Stimulated activated CD8-positive, alpha-beta memory T cell treated with anti-CD3 and anti-CD28 coated beads, Interleukin-7, amount 100 ng/mL, for 48 hours (primary cell): ENCODE measurements at places on chromosomes 16 and 17.

- DNase-seq, result no peak
Measured at GRCh38 chr16:81624760-81625543, 154.1 kb upstream of the PLCG2 start.

DNA sequence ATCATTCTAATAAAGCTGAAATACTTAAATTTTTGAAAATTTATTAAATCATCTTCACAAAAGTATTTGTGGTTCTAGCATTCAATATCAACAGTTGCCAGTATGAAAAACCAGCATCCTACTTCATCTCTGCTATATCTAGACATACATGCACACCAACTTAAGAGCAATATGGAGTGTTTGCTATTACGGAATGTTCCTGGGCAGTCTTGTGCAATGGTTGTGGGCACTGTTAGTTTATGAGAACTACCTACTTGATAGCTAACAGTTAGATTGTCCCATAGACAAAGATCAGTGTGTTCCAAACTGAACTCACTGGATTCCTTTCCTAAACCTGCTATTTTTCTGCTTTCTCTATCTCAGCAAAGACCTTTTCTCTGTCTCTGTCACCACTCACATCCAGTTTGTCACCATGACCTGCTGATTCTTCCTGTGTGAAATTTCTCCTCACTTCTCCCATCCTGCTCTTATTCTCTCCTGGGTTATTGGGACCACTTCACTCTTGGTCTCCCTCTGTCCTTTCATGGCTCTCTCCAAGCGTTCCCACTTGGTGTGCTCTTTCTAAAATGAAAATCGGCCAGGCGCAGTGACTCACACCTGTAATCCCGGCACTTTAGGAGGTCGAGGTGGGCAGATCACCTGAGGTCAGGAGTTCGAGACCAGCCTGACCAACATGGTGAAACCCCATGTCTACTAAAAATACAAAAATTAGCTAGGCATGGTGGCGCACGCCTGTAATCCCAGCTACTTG, 27.7 kb downstream of the CNTROB start:
- no peak for DNase-seq

- DNase-seq, result no peak
Measured at GRCh38 chr17:70187383-70187782, 18.1 kb downstream of the KCNJ2 start.

- no peak for DNase-seq
Measured at GRCh38 chr17:31320791-31321190, 631 bp downstream of the EVI2A start.

- DNase-seq, result no peak
Measured at GRCh38 chr16:73750639-73751038, 546.0 kb upstream of the PSMD7 start.

- no peak for DNase-seq
Measured at GRCh38 chr16:88784856-88785105, 239 bp downstream of the PIEZO1 start.

DNA sequence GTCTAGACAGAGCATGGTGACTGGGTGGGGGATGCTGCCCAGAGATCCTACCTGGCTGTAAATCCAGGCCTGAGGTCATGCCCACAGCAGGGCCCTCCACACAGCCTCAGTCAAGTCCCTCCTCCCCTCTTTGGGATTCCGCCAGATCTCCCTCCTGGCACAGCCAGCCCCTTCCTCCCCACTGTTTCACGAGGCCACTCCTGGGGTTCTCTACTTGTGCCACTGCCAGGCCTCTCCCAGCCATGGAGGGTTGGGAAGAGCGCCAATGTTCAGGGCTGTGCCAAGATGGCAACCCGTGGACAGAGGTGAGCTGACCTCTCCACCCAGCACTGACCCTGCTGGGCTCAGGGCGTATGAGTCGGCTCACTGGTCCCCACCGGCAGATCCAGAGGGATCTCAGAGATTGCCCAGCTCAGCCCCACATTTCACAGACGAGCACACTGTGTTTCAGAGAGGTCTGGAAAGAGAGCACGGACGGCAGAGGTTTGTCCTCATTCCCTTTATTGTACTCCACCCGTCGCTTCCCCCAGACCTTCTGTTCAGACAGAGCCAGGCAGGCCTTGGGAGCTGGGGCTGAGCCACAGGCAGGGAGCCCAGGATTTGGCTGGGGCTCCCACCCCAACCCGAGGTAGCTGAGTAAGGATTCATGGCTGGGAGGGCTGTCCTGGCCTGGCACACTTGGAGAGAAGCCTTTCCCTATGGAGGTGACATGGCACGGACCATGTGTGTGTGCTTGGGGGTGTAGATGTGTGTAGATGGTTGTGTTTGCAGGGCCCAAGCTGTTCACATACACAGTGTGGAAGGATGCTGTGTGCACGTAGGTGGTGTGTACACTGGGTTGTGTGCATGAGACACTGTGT, 3.5 kb upstream of the CAMKK1 start:
- no peak for DNase-seq

GRCh38 chr17:66373944-66374817, 71.8 kb downstream of the PRKCA start:
- DNase-seq, result peak; percentile 33

DNA sequence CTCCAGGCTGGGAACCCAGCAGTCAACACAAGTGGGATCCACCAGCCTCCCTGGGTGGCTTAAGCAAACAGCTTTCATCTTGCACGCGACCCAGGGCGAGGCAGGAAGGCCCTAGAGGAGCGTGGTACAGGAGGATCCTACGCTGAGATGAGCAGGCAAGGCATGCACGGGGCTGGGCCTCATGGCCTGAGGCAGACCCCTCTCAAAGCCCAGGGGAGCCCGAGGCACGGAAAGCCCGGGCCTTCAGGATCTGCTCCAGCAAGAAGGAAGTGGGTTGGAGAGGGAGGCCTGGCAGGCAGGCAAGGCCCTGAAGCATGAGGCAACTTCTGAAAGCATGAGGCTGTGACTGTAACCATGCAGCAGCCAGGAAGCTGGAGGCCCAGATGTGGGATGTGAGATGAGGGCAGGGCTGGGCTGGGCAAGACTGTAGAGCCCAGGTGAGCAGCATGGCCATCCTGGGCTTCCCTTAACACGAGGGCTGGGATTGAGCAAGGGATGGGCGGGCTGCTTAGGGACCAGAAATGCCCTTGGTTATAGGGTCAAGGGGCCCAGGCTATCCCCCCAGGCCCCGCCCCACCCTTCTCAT, 338.7 kb downstream of the C16orf95 start:
- DNase-seq, result no peak

- no peak for DNase-seq
Measured at GRCh38 chr16:25922438-25922837, 230.7 kb downstream of the HS3ST4 start.

- DNase-seq, result no peak
Measured at GRCh38 chr17:20008242-20009051, 712 bp upstream of the SPECC1 start.

GRCh38 chr17:72968798-72969197, 123.7 kb downstream of the SLC39A11 start:
- no peak for DNase-seq

GRCh38 chr17:4506892-4507291, 8.2 kb downstream of the SPNS2 start:
- no peak for DNase-seq

DNA sequence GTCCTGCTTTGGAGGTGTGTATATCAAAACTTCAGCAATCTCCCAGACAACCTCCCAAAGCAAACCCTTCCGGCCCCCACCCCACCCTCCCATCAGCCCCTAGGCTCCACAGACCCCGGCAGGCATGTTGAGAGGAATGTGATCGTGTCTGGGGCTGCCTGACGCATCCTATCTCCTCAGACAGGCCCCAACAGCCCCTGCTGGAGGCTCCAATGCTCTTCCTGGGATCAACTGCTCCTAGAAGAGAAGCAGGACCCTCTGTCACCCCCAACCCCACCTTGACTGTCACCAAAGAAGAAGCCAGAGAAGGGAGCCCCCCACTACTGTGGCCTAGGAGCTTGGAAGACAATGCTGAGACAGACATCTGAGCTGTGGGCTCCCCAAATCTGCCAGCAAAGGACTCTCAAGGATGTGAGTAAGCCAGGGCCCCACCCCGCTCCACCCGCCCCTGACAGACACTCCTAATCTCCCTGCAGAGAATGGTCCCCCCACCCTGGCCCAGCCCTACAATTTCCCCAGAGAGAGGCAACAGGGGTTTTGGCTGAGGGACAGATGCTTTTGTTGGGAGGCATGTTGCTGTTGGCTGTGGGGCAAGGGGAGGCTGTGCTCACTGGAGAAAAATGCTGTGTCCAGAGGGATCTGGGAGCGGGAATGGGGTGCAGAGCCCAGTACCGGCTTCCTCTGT, 1.6 kb upstream of the KRT14 start:
- DNase-seq, result no peak

GRCh38 chr17:75265614-75266315, 4.1 kb downstream of the MRPS7 start:
- DNase-seq, result no peak

GRCh38 chr16:86405319-86405718, 105.0 kb upstream of the FOXF1 start:
- DNase-seq, result no peak

GRCh38 chr17:63838631-63839171, 3.8 kb downstream of the SMARCD2 start:
- no peak for DNase-seq

DNA sequence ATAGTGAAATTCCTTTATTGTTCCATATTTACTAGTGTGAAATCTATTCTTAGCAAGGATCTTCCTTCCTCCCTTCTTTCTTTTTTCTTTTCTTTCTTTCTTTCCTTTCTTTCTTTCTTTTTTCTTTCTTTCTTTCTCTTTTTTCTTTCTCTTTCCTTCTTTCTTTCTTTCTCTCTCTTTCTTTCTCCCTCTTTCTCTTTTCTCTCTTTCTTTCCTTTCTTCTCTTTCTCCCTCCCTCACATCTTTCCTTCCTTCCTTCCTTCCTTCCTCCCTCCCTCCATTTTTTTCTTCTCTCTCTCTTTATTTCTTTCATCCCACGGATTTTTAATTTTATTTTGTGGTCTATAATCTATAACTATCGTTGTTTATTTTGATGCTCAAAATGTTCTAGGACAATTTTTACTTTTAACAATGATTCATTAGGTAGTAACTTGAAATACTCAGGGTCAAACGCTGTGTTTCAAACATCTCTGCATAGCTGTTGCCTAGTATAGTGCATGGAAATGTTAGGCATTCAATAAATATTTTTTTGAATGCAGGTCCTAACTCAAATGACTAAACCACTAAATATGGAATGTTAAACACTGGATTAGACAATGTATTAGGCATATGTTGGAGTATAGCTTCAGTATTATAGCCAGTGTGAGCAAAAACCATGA, 178.3 kb downstream of the MAP2K6 start:
- no peak for DNase-seq

- no peak for DNase-seq
Measured at GRCh38 chr17:76102944-76103273, 678 bp downstream of the EXOC7 start.

GRCh38 chr16:84087466-84088151, 29.1 kb downstream of the MBTPS1 start:
- no peak for DNase-seq

GRCh38 chr16:75584108-75584507, 17.9 kb downstream of the GABARAPL2 start:
- no peak for DNase-seq

GRCh38 chr16:84397090-84397489, 28.8 kb downstream of the ATP2C2 start:
- no peak for DNase-seq

- no peak for DNase-seq
Measured at GRCh38 chr16:84177741-84178073, 9.2 kb downstream of the TAF1C start.

DNA sequence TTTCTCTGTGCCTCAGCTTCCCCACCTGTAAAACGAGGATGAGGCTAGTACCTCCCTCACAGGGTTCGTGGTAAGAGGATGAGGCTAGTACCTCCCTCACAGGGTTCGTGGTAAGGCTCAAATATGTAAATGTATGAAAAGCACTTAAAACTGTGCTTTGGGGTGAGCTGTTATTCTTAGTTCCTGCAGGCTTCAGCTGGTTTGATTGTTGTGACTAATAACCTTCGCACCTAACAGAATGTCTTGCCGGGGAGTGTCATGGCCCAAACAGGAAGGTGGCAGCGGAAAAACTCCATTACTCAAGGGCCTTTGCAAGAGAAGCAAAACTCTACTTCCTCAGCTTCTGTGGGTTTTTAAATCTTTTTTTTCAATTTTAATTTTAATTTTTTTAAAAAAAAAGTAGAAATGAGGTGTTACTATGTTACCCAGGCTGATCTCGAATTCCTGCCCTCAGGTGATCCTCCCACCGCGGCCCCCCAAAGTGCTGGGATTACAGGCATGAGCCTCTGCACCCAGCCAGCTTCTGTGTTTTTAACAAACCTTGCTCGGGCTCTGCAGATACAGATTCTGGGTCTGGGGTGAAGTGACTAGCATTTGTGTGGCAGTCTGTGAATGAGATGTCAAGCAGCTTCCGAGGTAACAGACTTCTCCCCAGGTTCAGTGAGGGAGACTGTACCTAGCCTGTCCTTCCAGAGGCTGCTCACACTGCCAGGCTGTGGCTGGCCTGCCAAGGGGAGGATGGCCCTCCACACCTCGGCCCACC, 103.0 kb downstream of the RAB11FIP4 start:
- peak; percentile 67 for DNase-seq

GRCh38 chr16:73483934-73484711, 436.2 kb upstream of the ZFHX3 start:
- no peak for DNase-seq

GRCh38 chr17:21199311-21199710, 14.7 kb downstream of the TMEM11 start:
- DNase-seq, result no peak

GRCh38 chr17:2800367-2800766, 4.1 kb downstream of the RAP1GAP2 start:
- no peak for DNase-seq

DNA sequence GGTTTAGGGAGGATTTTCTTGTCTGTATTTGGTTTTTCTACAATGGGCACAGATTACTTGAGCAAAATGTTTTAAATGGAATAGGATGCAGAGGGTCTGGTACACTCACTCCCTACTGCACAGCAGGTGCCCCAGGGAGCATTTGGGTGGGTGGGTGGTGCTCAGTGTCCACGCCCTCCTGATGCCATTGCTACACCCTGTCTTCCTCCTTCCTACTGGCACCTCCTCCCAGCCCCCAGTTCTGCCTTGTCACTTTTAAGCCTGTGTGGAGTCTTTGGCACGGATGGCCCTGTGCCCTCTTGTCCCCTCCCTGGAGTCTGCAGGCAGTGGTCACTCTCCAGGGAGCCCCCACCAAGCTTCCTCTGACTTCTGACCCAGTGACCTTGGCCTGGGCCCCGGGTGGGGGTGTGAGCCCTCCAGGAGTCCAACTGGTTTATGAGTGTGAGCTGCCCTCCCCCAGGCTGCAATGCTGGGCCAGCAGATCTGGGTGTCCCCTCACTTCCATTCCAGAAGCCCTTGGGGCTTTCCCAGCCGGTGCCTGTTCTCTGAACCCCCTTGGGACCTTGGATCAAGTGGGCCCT, 15.5 kb downstream of the LLGL2 start:
- DNase-seq, result no peak

- DNase-seq, result no peak
Measured at GRCh38 chr16:17526956-17527937, 56.5 kb upstream of the XYLT1 start.

- no peak for DNase-seq
Measured at GRCh38 chr16:3401719-3402397, 843 bp downstream of the ZNF174 start.
